ENCODE measurements at places on chromosomes 3 and 15.

GRCh38 chr3:113354307-113354706 is 87.0 kb downstream of the CFAP44 start:
- no peak for DNase-seq

GRCh38 chr3:194686414-194686815 is 732 bp downstream of the FAM43A start:
- DNase-seq, result no peak

GRCh38 chr3:135324301-135324700 is 529.2 kb downstream of the EPHB1 start:
- DNase-seq, result no peak

DNA sequence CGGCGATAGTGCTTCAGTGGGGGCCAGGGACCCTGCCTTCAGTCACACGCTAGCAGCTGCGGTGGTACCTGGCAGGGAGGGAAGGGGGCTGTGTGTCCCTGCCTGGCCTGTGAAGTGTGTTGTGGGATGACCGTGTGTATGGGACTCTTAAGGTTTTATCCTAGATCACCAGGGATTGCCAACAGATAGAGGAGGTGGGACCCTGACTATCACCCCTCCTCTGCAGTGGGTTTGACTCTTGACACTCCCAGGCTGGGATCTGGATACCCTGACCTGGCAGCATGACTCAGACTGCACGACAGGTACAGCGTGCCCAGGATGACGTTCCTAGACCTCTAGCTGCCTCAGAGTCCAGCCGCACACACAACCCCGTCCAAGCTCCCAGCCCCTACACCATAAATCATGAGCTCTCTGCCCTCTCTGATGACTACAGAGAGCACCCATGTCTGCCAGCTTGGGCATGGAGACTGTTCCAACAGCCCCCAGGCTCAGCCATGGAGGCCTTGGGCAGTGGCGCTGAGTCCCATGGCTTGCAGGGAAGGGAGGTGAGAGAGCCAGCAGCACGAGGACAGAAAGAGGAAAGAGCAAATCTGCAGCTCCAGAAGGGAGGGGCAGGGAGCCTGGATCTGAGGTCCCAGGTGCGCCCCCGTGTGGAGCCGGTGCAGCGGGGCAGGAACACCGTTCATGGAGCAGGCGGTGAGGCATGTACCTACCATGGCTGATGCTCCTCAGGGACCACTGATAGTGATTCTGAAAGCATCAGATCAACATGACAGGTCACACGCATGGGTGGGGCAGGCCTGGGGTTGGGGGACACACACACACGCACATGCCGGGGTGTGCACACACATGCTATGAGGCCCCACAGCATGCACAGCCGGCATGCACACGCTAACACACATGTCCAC is 71.0 kb downstream of the ADAMTS7 start:
- DNase-seq, result no peak

DNA sequence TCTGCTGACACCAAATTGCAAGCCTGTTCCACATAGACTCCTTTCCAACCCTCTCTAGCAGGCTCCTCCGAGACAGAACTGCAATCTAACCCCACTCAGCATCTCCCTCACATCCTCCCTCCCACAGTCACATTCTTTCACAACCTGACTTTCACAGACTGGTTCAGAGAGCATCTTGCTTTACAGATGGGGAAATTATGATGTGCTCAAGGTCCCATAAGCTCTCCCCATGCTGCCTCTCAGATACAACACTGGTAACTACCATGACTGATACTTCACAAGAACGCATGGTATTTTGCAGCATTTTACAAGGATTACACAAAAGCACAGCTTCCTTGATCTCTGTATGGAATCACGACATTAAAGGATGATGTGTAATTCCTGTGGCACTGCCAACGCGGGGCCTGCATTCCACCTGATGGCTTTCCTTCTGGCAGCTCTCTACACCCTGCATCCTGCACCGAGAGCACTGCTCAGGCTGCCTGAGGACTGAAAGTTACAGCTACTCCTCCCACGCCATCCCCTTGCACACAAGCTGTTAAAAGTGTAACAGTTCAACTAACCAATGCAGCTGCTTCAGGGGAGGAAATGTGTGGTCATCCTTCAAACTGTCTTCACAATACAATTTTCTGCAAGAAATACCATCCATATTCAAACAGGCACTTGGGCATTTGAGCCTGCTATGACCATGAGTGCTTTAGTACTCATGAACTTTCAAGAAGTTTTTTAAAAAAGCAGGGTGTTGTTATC is 27.6 kb downstream of the TBC1D2B start:
- no peak for DNase-seq

DNA sequence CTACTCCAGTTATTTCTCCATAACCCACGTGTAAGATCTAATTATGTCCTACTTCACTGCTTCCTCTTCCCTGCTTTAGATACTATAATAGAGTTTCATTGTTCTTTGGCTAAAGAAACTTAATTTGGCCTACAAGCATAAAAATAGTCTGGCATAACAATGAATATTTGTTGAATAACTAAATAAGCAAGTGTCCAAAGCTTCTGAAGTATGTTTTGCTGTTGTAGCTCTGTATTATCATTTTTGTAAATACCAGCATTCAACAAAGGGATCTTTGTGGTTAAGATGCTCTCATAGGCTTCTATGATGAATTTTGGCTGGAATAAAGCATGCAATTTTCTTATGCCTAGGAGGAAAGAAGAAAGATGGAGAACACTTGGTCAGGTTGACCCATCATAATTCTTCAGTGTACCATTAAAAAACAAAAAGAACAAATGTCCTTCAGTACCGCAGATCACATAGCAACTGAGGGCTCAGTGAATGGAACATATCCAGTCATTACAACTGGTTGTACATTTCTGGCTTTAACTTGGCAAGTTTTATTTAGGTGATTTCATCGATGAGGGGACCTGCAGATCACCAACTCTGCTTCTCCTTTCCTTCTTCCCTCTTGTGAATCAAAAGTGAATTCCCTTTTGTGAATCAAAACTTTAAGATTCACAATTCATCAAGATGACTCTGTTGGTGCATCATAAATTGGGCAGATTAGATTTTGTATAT is 465.9 kb upstream of the TGFBR2 start:
- no peak for DNase-seq

Data from C1 segment of cervical spinal cord (tissue), 14 donors.